ENCODE measurements at places on chromosomes 12 and 14.
A peak's percentile ranks its signal among the peaks of the same experiment; 100 is the strongest.

DNA sequence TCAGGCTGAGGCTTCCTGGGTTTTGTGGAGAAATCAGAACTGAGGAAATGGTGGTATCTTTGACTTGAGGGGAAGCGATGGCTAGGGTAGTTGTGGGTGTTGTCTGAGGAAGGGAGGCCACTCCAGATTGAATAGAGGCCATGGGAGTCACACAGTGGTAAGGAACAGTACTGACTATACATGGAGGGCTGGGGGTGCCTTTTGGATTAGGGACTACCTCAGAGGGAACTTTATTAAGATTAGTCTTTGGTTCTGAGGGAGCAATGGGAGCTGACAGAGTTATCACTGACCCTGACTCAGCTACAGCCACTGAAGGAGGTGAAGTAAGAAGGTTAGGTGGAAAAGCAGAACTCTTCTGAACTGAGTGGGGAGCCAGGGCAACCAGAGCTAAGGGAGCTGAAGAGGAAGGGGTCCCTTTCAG lies 4.4 kb downstream of the NACA start:
- no peak for DNase-seq

DNA sequence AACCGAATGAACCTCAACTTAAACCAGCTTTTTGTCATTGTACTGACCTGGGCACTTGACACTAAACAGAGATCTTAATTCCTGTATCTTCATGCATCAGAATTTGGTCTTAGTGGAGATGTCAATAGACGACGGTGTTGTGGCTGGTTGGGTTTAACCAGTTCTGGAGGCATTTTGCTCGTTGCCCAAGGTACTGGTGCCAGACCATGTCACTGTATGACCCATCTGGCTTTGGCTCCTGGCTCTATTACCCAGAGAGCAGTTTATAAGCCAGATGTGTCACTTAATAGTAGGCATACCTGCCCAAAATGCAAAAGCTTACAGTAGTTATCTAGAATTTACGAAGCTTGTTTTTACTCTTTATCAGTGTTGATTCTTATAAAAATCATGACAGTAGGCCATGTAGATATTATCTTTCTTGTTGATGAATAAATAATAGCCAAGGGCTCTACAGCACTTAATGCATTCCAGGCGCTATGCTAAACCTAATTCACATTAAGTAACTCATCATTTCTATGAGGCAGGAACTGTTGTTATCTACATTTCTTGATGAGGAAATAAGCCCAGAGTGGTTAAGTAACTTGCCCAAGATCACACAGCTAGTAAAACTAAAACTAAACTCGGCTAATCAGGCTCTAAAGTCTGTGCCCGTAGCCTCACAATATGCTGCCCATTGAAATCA lies 179.7 kb upstream of the HIF1A start:
- DNase-seq: no peak

DNA sequence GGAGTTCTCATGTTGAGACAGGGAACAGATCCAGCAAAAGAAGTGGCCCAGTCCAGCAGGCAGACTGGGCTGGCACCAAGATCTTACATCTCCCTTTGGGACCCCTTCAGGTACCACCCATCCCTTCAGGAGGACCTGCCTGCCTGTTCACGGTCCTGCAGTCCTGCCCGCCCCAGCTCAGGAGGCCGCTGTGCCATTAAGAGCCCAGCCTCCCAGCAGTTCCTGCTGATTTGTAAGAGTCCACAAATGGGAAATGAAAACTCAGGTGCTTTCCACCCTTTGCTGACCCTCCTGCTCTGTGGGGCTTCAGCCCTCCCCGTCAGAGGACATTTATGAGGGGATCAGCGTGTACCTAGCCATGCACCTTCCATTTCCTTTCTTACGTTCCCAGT lies 39.5 kb downstream of the C14orf132 start:
- DNase-seq: no peak

DNA sequence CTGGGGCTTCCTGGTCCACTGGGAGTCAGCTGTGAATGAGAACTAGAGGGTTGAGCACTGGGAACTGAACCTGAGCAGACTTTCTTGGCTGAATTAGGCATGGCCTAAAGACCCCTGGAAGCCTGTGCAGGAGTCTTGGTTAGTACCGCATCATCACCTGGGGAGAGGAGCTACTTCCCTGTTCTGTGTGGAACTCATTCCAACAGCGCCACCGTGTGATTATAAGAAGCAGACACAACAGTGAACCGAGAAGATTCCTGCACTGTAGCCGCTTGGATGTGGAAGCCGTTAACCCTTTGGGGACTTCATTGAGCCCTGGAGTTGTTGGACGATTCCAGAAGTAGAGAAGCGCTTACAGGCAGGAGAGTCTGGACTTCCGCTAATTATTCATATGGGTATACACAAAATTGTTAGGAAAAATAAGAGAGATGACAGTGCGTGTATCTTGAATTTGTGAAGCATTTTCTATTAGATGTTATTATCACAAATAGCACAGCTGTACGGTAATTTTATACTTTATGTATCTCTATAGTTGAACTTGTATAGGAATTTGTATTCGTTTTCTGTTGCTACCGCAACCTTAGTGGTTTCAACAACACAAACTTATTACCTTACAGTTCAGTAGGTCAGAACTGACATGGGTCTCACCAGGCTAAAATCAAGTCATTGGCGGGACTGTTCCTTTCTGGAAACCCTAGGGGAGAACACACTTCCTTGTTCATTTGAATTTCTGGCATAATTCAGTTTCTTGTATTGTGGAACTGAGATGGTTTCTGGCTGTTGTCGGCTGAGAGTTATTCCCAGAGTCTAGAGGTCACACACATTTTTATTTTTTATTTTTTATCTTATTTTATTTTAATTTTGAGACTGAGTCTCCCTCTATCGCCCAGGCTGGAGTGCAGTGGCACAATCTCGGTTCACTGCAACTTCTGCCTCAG lies 100.7 kb downstream of the C2CD5 start:
- peak; percentile 21 for DNase-seq

- DNase-seq: no peak
Observed at GRCh38 chr12:103691063-103691462, 104.0 kb downstream of the STAB2 start.

GRCh38 chr12:15033029-15033428 lies 60.2 kb downstream of the PDE6H start:
- no peak for DNase-seq

DNA sequence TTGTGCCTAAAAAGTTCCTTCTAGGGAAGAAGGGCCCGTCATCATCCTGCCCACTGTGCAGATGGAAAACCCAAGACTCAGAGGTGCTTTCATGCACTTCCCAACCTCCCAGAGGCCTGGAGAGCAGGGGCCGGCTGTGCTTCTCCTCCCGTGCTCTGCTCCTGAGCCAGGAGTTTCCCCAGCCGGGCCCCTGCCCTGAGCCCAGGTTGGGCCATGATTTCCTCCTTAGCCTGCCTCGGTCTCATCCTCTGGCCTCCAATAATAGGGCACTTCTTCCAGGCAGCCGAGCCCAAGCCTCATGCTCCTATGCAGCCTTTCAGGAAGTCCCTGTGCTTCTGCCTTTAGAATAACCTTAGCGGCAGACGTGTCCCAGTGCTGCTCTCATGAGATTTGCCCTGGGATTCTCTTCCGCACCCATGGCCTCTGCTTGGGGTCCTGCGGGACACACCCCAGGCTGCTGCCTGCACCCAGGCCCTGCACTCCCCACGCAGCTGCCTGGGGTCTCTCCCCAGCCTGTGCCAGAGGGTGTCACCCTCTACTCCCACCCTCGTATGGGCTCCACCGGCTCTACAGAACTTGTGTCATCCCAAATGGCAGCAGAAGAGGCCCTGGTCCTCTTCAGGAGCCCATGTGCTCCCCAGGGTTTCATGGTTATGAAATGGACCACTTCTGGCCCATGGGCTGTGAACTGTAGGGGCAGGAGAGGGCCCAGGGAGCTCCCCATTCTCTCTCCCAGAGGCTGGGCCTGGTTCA lies 359.3 kb downstream of the ADGRD1 start:
- DNase-seq: no peak

GRCh38 chr14:49306152-49306751 lies 279.9 kb downstream of the RPS29 start:
- DNase-seq: no peak

DNA sequence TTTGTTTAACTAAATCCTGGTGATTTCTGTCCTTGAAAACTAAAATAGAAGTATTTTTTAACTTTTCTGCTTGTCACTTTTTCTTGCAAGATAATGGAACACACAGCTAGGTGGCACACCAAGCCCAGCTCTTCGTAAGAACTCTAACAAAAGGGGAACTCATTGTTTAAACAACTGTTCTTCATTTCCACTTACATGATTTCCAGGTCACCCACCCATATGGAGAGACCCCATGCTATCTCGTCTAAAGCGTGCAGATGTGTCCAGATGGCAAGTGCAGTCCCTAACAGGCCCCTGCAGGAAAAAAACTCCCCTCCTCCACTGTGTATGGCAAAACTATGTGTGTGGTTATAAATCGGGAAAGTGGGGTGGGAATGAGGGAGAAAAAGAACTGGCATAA lies 43.3 kb upstream of the NT5DC3 start:
- DNase-seq: no peak

All from activated T-helper 1 cell treated with anti-CD3 and anti-CD28 coated beads, Interleukin-2, amount 50 U/mL, for 16 hours (primary cell).